Activated CD4-positive, alpha-beta T cell treated with anti-CD3 and anti-CD28 coated beads for 36 hours (primary cell): ENCODE measurements at places on chromosomes 3 and 15. TPM values are rescaled to one million over a fixed set of nuclear protein-coding genes. Genes with fewer than 3 reads are reported as not detected.

Gene FANCD2OS
- not detected for total RNA-seq

Gene PDCD7
- total RNA-seq = 16.6 TPM

Gene CPNE9
- total RNA-seq = 0.30 TPM

Gene ALPK3
- total RNA-seq = 0.05 TPM

Gene SLC22A14
- not detected for total RNA-seq

Gene CASR
- total RNA-seq = 0.05 TPM

Gene GOLGA8N
- total RNA-seq = 2.2 TPM

Gene WWTR1
- total RNA-seq = 0.46 TPM

Gene CCDC66
- 28.5 TPM for total RNA-seq

Gene CFAP100
- total RNA-seq = not detected

Gene KBTBD13
- not detected for total RNA-seq

Gene UROC1
- total RNA-seq = not detected

Gene NTRK3
- total RNA-seq = 0.78 TPM

Gene OR5K3
- total RNA-seq = not detected

Gene RARB
- not detected for total RNA-seq
